ENCODE measurements at places on chromosomes 3 and 15. TPM values are rescaled to one million over a fixed set of nuclear protein-coding genes. Genes with fewer than 3 reads are reported as not detected.

Gene KLF15
- total RNA-seq: 0.11 TPM

Gene NOX5
- not detected for total RNA-seq

Gene TM4SF1
- total RNA-seq: 0.18 TPM

Gene SCAMP5
- 0.74 TPM for total RNA-seq

Gene ISLR2
- not detected for total RNA-seq

GRCh38 chr3:160016972-160017371 is 28.3 kb downstream of the IL12A start:
- H3K4me1 ChIP-seq: no peaks in the 10 kb centered on the region
- H3K36me3 ChIP-seq: no peaks in the 10 kb centered on the region
- no peak for DNase-seq
- H3K4me3 ChIP-seq: no peak overlapping the region

DNA sequence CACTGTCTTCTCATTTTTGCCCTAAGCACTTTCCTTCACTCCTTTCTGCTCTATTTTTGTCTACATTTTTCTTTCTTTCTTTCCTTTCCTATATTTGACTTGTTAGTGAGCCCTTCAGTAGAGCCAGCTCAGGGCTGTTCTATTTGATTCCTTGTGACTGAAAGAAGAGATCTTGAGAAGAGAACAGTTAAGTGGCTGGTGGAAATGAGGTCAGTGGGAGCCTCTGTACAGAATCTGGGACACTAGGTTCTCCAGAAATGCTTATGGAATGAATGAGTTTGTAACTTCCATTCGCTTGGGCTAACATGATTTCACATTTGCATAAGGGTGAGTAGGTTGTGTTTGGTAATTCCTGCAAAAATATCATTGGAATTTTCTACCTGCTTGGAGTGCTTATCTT is 45.6 kb downstream of the CACNA2D3 start:
- no peak overlapping the region for H3K27ac ChIP-seq
- H3K36me3 ChIP-seq: no peaks in the 10 kb centered on the region
- no peak overlapping the region for H3K4me3 ChIP-seq
- no peaks in the 10 kb centered on the region for H3K4me1 ChIP-seq
- DNase-seq: no peak
- H3K27me3 ChIP-seq: no peaks in the 10 kb centered on the region

DNA sequence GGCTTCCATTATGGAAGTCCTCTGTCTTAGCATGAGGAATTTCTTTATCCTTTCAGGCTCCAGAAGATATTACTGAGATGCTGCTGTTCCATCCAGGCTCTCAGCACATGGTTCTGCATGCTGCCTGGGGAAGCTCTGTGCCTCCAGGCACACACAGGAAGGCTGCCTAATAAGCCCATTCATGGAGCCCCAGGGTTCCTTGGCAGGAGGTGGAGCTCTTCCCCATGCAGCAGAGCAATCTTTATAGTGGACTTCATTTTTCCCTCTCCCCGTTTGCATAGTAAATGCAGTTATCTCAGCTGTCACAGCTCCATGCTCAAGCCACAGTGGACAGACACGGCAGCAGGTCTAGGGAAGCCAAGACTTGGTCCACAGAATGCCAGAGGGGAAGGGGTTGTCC is 57.6 kb downstream of the BOC start:
- H3K27me3 ChIP-seq: no peaks in the 10 kb centered on the region
- no peak for DNase-seq
- no peaks in the 10 kb centered on the region for H3K36me3 ChIP-seq
- no peak overlapping the region for H3K27ac ChIP-seq
- H3K4me3 ChIP-seq: no peak overlapping the region

GRCh38 chr3:145429546-145429945 is 731.4 kb downstream of the PLOD2 start:
- H3K4me3 ChIP-seq: no peak overlapping the region
- H3K27me3 ChIP-seq: no peaks in the 10 kb centered on the region
- H3K4me1 ChIP-seq: no peaks in the 10 kb centered on the region
- DNase-seq: no peak
- no peak overlapping the region for H3K27ac ChIP-seq
